ENCODE measurements at places on chromosomes 16 and 17.

DNA sequence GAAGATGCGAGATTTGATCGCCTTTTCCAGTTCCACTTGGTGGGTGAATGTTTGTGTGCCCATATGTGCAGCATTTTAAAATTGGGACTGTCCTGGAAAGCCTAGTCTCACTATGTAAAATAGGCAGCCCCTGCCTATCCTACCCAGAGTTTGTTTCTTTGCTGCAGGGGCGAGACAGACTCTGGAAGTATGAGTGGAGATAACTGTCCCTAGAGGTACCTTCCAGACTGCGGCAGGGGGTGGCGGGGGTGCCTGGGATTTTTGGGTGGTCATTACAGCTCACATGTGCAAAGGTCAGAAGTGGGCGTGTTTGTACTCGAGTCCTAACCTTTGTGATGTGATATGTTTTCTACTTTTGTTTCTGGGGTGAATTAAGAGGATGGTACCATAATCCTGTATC lies 36.6 kb downstream of the MPRIP start:
- DNase-seq, result no peak

DNA sequence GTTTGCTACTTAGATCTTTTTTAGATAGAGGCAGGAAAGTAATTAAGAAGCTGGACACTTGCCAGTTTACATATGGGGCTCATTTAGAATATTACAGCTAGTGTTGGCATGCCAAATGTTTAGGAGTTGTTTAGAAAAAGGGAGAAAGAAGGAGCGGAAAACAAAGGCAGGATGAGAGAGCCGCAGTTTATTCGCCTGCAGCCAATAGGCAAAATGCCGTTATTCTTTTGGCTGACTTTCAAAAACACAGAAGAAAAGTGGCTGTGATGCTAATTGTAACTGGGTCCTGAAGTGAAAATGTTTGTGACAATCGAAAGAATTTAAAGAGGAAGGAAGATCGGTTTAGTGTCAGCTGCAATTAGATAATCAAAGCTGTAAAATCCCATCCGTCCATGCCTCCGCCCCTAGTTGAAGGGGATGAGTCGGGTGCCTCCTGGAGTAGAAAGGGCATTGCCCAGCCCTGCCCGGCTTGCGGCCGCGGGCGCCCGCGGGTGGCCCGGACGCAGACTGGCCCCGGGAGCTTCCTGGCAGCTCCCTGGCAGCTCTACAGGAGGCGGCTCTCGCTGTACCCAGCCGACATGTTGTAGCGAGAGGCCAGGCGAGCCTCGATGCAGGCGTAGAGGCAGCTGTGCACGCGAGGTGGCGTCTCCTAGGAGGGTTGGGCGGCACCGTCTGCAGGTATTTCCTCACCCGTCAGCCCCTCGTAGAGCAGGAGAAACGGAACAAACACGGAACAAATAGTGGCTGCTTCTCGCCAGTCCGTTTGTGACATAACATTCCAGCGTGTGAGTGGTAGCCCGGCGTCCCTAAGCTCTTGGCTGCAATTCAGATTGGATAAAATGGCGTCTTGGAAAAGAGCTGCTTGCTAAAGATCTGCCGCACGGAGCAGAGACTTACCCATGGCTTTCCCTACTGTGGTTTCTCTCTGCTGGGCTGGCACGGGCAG lies 82.2 kb downstream of the TNRC6C start:
- DNase-seq, result peak; percentile 30

- DNase-seq, result no peak
Measured at GRCh38 chr17:68599552-68600066, 1.6 kb downstream of the FAM20A start.

GRCh38 chr17:10018461-10018891 lies 113.4 kb upstream of the RCVRN start:
- no peak for DNase-seq

GRCh38 chr17:63984651-63985386 lies 12.1 kb upstream of the SCN4A start:
- DNase-seq, result peak; percentile 54

- peak; percentile 86 for DNase-seq
Measured at GRCh38 chr17:17303010-17303846, at the start of gene NT5M. Gene NT5M (plus strand): TSS chr17:17303373. CDS start chr17:17303551, 178 bp downstream.

DNA sequence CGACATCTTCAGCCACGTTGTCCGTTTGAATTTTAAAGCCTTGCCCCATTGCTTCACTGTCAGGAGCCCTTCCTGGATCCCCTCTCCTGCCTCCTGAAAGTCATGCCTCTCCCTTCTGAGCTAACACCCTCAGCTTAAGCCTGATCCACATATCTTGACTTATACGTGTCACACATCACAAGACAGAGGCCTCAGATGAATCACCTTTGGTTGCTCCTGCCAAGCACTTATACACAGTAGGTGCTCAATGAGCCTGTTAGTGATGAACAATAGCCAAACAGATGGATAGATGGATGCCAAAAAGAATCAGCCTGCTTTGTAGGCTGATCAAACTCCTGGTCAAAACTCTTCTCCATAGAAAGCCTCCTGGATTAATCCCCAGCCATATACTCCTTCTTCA lies 31.8 kb downstream of the PITPNM3 start:
- no peak for DNase-seq

DNA sequence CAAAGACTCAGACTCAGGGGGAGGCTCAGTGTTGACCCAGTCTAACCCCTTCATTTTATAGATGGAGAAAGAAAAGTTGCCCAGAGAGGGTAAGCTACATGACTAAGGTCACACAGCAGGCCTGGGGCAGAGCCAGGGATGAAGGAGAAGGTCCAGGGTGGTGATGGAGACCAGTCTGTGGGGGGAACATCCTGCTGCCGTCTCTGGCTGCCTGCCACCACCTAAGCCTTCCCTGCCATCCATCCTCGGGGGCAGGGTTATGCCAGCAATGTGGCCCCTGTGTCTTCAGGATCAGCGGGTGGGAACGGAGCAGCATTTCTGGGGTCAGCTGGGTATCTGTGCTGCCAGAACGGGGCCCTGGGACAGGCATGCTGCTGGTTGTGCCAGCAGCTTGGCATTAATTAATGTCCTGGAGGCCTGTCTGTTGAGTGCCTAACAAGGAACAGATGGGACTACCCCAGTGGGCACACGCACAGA lies 5.5 kb downstream of the DOK4 start:
- no peak for DNase-seq

DNA sequence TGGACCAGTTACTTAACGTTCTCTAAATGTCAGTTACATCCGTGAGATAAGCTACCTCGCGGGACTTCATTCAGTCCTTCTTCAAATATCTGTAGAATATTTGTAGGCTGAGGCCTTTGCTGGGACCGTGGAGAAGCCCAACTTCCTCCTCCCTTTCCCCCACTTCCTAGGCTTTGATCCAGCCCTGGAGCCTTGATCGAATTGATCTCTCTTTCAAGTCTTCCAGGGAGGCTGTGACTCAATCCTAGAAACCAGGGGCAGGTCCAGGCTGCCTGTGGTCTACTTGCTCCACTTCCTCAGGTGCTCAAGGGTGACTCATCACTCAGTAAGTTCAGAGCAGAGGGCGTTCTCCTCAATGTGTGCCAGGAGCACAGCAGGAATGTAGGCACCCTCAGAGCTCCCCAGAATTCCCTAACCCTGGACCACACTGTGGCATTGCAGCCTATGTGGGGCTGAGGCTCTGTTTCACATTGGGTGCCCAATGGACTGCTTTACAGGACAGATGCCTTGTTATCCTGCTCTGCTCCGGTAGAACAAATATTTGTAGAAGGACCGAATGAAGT lies 11.2 kb upstream of the CEP20 start:
- DNase-seq, result peak; percentile 47

GRCh38 chr17:59378675-59379074 lies 47.2 kb downstream of the YPEL2 start:
- DNase-seq, result no peak

GRCh38 chr17:62955841-62956352 lies 10.1 kb upstream of the TANC2 start:
- DNase-seq, result no peak

- no peak for DNase-seq
Measured at GRCh38 chr17:14052886-14053615, 16.3 kb upstream of the COX10 start.

GRCh38 chr17:27326051-27326450 lies 32.1 kb downstream of the WSB1 start:
- DNase-seq, result no peak

DNA sequence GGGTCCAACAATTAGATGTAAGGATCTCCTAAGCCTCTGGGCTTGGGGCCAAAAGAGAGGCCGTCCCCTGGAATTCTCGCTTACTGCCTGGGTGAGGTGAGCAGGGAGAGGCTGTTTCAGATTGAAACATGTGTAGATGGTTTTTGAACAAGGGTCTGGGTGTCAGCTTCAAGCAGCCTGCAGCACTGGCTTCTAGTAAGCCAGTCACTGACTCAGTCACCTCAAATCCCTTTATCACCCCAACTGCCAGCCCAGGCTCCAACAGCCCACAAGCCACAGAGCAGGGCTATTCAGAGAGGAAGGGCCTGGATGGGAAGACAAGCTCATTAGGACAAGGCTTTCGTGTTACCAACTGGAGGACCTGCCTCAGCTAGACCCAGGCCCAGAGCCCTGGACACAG lies 180.2 kb downstream of the CCT6B start:
- no peak for DNase-seq

DNA sequence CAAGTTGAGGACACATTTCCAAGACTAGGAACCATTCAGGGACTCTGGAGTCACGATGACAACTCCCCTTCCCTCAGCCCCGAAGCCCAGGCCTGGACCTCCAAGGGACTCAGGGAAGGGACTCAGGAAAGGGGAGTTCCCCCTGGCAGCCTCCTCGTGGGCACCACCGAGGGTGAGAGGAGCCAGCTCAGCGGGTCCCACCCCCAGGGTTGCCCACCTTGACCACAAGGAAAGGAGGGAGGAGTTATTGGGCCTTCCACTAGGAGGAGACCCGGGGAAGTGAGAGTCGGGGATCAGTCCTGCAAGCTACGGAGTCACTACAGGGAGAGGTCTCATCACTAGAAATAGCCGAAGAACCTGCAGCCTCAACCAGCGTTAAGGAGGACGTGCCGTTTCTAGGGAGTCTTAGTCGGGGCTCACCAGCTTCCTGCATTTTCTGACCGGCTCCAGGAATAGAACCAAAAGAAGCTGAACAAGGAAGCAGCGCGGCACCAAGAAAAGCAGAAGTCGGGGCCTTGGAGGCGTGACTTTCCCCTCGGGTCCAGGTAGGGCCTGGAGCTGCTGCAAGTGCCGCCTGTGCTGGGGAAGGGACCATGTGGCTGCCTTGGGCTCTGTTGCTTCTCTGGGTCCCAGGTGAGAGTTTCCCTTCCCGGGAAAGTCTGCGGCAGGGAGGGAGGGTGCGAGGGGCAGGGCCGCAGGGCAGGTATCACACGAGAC lies at the start of gene CD300A:
Gene CD300A, plus strand, starts transcription at position 524 of the 717 bp plus-strand sequence. Its CDS starts 70 bp downstream, at position 594.
- DNase-seq, result no peak

DNA sequence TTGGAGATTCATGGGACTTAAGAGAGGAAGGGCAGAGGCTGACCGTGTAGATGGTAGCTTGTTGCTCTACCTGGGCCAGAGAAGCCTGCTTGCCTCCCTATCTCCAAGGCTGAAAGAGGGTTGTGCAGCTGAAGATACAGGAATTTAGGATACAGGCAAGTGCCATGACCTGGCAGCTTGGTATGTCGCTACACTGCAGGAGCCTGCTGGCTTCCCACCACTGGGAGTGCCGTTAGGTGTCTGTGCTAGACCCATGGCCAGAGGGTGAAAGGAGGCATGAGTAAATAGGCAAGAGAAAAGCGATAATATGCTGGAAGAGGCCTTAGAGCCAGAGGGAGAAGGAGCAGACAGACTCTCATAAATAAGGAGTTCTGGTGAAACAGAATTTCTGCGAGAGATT lies 10.6 kb downstream of the NAA60 start:
- DNase-seq, result no peak

DNA sequence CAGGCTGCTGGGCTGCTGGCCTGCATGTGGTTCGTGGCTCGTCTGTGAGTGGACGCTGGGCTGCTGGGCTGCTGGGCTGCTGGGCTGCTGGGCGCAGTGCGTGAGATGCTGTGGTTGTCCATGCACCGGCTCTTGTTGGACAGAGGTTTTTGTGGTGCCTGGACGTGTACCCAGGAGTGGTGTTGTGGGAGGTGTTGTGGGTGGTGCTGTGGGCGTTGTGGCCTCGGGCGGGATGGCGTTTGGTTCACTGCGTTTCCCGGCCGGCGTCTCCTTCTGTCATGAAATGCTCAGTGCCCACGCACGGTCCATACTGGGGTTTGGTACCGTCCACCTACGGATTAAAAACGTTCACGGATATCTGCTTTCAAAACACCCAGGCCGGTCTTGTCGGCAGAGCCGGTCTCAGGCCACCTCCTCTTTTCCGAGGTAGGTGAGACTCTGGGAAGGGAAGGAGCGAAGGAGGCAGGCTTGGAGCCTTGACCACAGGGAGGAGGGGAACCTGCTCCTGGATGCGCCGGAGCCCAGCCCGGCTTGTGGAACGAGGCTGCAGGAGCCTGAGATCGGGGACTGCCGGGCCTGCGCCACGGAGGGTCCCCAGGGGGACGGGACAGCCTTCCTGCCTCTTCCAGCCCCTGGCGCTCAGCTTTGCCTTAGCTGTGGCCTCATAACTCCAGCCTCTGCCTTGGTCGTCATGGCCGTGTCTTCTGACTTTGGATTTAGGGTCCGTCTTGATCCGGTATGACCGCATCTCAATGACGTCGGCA lies 29.8 kb upstream of the GNG13 start:
- no peak for DNase-seq

- DNase-seq, result no peak
Measured at GRCh38 chr16:23420011-23420410, 33.0 kb downstream of the COG7 start.
